ENCODE measurements at places on chromosomes 7 and 10.

GRCh38 chr10:130135676-130136225 lies 440 bp upstream of the GLRX3 start:
- DNase-seq, result no peak

DNA sequence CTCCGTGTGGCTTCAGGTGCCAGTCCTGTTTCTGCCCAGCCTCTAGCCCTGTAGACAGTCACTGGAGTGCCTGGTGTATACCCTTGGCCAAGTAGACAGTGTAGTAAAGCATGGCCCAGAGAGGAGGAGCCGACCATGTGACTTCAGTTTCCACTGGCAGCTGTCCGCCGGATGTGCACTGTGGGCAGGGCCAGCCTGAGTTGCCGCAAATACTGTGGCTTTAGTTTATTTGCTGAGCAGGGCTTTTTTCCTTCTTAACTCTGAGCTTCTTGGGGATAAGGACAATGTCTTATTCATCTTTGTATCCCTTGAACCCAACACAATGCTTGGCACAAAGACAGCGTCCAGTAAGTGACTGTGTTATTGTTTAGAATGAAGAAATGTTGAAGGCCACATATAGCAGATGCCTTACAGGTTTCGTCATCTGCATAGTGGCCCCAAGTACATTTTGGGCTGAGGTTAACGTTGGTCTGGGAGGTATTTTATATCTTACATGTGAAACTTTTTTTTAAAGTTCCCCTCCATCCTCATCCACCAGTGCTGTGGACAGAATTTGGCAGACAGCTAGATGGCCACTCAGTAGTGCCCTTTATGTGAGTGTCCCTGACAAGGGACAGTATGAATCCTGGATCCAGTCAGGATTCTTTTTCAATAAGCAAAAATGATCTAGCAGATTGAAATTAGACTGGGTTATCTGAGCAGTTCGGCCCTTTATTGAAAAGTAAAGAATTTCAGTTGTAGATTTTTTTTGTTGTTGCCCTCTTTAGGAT lies 40.6 kb downstream of the CYP17A1 start:
- peak; percentile 58 for DNase-seq

DNA sequence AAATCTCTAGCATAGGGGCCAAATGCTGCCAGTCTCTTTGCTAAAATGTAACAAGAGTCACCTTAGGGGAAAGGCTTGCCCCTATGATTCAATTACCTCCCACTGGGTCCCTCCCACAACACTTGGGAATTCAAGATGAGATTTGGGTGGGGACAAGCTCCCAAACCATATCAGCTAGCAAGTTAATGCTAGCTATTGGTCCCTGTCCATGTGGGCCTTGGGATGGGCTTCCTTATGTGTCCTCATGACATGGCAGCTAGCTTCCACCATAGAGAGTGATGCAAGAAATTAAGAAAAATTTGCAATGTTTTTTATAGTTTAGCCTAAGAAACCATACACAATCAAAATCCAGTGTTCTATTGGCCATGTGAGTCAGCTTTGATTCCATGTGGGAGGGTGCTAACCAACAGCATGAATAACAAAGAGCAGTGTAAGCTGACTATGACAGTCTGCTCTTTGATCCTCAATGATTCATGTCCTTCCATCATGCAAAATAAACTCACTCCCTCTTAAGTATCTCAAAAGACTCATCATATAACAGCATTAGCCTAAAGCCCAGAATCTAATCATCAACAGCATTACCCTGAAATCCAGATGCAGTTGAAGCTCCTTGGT lies 21.7 kb upstream of the ZNF365 start:
- DNase-seq, result no peak

- DNase-seq, result peak; percentile 33
Observed at GRCh38 chr7:2037301-2037807, 195.4 kb downstream of the MAD1L1 start.

DNA sequence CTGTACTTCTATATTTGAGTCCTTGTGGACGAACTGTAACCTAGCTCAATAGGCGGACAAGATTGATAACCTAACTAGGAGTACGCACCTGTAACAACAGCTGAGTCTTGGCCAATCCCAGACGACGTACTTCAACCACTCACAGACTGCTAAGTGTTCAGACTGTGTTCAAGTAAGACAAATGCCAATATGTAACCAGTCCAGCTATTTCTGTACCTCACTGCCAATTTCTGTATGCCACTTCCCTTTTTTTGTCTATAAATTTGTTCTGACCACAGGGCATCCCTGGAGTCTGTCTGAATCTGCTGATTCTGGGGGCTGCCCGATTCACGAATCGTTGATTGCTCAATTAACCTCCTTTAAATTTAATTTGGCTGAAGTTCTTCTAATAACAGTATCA lies 32.2 kb downstream of the HACD1 start:
- no peak for DNase-seq

DNA sequence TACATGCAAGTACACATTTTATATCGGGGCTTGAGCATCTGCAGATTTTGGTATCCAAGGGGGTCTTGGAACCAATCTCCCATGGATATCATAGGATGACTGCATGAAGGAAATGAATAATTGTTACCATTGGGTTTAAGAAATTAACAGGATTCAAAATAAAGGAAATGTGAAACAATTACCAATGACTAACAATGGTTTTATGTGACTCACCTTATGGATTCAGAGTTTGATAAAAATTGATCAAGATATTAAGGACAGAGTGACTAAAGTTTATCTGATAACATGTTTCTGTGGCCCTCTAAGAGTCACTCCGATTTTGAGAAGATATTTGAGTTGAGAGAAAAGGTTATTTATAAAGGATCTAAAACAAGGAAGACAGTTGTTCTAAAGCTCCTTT lies 93.0 kb upstream of the ODAD2 start:
- DNase-seq, result no peak

GRCh38 chr10:3469639-3470020 lies 297.0 kb upstream of the PITRM1 start:
- no peak for DNase-seq

GRCh38 chr7:66741710-66742049 lies 1.1 kb downstream of the RABGEF1 start:
- no peak for DNase-seq

GRCh38 chr7:3034591-3035150 lies 9.0 kb downstream of the CARD11 start:
- DNase-seq, result no peak

DNA sequence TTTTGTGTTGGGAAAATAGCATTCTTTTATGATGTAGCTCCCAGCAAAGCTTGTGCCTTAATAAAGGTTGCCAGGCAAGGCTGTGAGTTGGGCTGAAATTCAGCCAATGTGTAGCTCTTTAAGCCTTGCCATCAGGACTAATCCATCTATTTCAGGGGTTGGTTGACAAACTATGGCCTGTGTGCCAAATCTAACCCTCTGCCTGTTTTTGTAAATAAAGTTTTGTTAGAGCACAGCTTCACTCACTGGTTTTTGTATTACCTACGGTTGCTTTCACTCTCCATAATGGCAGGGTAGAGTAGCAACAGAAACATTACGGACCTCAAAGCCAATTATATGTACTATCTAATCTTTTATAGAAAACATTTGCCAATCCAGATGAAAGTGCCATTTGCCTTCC lies 638.1 kb upstream of the POT1 start:
- no peak for DNase-seq

DNA sequence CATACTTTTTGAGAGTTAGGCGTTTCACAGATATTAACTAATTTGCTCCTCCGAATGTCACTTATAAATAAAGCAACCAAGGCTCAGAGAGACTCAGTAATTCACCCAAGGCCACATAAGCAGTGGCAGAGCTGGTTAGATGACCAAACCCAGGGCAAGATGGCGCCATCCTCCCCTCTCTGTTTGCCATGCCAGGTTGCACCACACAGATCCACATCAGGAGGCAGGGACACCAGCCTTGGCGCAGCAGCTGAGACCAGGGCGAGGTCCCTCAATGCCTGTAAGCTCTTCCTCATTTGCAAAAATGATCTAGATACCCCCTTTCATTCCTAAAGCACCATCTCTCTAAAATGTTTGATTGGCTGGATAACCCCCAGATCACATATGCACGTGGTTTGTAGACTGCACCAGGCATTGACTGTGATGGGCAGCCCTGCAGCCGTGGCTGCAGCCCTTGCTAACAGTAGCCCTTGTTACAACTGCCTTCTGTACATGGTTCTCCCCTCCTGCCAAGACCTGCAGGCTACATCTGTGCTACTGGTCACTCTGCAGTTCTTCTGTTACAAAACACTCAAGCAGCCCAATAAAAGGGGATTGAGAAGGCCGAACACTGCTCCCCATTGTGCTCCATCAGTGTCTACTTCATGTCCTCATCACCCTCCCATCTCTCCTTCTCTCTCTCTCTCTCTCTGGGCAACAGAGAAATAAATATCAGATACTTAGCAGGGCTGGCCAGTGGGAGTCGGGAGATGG lies 298.6 kb downstream of the PRPF18 start:
- no peak for DNase-seq

DNA sequence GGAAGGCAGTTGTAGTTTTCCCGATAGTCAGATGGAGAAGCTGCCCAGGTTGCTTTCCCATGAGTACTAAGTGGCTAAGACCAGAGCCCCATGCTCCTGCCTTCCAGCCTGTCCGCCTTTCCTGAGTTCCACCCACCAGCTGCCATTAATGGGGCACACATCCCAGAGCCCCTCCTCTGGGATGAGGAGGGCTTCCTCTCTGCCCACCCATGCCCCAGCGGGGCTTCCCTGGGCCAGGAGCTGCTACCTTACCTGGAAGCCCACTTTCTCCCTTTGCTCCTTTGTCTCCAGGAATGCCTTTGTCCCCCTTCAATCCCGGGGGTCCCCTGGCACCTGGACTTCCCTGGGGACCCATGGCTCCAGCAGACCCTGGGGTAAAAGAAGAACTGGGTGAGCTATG lies 7.8 kb downstream of the SFTPD start:
- DNase-seq, result no peak

- no peak for DNase-seq
Observed at GRCh38 chr10:104396581-104396980, 42.9 kb downstream of the CFAP58 start.

DNA sequence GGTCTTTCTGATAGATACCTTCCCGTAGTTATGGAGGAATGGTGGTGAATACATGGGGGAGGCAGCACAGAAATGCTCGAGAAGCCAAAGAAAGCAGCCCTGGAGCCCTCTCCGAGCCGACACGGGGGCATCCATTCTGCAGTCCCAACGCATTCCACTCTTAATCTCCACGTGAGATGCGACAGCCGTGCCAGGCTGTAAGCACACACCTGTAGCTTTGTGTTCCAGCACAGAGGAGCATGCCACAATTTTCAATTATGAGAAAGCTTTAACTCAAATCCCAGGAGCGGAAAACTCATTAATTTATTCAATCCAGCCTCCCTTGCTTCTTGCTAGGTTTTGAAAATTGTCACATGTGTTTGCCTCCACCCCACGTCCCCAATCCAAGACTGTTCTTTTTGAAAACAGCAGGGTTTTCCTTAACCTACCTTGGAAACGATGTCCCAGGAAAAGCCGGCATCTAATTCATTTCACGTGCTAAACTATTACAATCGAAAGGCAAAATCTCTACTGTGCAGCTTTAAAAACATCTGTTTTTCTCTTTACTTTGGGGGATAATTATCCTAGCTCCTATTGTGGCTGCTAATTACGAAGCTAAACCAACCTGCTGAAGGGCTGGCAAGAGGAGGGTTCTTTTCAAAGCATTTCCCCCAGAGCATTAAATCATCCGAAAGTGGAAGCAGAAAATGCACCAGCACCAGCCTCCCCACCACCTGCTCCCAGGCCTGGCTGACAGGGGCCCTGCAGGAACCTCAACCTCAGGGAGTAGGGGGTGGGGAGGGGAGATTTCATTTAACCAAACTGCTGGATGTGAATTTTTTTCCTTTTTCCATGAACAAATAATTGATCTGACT lies 56.0 kb upstream of the CHST15 start:
- DNase-seq, result no peak

GRCh38 chr7:106757846-106758245 lies 96.9 kb upstream of the CCDC71L start:
- DNase-seq, result no peak

DNA sequence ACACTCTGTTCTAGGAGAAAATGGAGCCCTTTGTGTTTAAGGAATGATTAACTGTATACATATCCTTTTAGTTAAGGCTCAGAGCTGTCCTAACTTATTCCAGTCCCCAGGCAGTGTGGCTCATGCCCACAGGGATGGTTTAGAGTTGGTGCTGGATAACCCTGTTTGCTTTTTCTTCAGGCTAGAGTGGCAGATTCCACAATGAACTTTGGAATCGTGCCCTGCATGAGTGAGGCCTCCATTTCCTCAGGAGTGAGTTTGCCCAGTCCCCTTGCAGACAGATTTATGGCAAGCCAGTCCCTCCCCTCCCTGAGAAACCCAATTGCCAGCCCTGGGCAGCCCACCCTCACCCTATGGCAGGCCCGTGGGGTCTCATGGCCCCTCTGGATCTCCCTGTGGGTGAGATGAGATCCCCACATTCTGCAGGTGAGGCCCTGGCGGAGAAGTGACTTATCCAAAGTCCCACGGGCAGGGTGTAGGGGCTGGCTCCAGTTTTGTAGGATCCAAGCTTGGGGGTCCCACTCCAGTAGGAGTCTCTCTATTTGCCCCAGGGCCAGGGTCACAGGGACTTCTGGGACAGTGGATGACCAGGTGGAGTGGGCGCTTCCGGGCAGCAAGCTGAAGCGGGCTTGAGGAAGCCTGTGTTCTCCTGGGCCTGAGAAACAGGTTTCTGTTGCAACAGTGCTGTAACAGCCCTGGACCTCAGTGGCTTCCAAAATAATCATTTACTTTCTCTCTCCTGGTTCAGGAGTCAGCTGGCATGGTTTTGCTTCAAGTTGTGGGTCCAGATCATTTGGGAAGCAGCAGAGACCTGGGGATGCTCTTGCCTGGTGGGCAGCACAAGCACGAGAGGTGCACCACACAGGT lies 9.0 kb upstream of the COMTD1 start:
- no peak for DNase-seq

DNA sequence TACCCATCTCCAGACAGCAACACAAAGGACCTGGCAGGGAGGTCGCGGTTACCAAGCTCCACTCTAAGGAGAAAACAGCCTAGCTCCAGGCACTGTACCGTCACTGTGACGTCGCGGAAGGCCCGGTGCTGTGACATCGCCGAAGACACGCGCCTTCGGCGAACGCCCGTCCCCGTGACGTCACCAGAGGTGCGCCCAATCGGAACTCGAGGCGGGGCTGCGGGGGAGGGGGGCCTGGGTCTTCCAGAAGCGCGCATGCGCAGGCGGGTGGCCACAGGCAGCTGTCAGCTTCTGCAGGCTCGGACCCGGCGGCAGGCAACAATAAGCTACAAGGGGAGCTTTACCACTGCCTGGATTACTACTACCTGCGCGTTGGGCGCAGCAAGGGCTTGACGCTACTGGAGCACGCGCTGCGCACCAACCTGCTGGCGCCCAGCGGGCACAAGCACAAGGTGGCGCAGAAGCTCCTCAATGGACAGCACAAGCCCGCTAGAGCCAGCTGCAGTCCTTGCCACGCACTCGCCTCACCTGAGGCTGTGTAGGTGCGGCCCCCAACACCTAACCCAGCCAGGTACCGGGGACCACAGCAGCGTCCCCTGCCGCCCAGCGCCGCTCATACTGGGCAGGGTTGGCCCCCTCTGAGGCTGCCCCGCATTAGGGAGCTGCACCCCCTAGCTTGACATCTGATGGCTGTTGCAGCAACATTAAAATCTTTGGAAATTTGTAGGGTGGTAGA lies 208.4 kb downstream of the TPST1 start:
- DNase-seq, result peak; percentile 93

GRCh38 chr10:85043207-85043606 lies 714.8 kb downstream of the CCSER2 start:
- DNase-seq, result no peak

All from CD4-positive, alpha-beta T cell treated with Interferon alpha-2 for 1 hour (primary cell).